NCI-H2029 treated with DMSO at 0.1 percent for 48 hours (cell line): ENCODE measurements at places on chromosomes 2 and 18.

DNA sequence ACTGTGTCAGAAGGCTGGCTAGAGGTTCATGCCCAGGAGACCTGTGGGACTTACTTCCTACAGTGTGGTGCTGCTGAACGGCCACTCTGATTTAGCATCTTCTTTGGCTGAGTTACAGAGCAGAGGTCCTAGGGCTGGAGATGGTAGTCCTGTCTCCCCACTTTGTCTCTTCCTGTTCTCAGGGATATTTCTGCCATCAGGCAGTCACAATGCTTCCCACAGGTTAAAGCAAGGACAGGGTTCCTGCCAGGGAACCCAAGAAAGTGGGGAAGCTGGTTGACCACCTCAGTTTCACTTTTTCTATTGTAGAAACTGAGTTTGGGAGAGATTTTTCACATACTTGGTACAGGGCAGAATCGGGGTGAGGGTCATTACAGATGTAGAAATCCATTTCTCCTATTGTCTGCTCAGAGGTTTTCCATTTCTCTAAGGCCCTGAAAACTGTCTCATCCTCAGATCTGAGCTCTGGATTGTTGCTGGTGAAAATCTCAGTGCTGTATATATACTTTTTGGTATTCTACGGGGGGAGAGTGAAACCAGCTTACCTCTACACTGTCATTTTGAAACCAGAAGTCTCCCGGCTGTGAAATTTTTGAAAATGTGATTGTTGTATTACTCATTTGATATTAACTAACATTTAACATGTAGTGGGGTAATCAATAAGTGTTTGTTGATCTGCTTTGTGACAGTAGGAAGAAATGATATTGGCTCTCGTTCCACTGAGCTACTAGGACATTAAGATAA is 37.0 kb upstream of the MEP1B start:
- no peak for DNase-seq

GRCh38 chr2:157236404-157236803 is 21.1 kb upstream of the GALNT5 start:
- no peak for DNase-seq

DNA sequence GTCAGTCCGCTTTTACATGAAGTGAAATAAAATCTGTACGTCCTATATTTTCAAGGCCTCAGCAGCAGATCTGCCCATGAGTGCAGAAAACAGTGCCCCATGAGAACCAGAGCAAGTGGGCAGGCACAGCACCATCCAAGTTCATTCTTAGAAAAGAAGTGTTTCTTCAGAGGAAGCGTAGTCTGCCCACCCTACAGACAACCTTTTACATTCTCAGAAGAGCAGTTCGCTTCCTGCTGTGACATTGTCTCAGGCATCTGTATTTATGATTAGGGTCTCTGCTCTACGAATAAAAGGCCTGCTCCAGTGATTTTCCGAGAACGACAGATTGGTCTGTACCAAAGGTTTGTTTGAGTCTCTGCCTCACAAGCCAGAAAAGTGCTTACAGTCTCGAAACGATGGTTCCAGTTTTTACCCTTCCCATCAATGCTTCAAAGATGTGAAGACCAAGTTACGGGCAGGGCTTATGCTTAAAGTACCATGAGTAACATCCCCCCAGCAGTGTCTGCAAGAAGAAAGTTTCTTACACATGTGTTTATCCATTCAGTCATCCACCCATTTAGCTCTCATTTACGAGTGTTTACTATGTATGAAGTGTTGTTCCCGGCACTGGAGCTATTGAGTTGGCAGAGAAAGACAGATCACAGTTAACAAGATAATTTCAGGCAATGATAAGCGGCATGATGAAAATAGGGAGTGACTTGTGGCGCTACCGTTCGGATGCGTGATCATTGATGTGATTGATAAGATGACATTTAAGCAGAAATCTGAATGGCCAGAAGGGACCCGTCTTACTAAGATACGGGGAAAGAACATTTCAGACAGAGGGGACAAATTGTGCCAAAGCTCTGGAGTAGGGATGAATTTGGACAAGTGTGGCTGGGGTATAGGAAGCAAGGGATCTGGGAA is 31.4 kb upstream of the CTLA4 start:
- no peak for DNase-seq

DNA sequence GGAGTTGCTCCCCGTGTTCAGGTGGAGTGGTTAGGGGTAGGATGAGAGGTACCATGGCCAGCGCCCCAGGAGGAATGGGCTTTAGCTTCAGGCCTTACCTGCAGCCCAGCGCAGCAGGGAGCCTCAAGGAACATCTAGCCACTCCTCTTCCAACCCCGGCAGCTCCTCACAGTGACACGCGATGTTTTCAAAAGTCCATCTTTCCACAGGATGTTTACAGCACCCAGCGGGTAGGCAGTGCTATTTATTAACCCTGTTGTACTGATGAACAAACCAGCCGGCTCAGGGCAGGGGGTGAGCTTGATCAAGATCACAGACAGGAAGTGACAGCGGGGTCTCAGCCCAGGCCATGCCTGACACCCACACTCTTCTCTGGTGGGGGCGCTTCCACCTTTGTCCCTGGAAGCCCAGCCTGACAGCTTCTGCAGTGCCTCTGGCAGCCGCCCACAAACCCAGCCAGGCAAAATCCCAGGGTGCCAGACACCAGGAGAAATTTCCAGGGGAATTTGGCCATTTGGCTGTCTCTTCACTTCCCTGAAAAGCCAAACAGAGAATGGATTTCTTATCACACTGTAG is 18.4 kb upstream of the PRLH start:
- DNase-seq: no peak

DNA sequence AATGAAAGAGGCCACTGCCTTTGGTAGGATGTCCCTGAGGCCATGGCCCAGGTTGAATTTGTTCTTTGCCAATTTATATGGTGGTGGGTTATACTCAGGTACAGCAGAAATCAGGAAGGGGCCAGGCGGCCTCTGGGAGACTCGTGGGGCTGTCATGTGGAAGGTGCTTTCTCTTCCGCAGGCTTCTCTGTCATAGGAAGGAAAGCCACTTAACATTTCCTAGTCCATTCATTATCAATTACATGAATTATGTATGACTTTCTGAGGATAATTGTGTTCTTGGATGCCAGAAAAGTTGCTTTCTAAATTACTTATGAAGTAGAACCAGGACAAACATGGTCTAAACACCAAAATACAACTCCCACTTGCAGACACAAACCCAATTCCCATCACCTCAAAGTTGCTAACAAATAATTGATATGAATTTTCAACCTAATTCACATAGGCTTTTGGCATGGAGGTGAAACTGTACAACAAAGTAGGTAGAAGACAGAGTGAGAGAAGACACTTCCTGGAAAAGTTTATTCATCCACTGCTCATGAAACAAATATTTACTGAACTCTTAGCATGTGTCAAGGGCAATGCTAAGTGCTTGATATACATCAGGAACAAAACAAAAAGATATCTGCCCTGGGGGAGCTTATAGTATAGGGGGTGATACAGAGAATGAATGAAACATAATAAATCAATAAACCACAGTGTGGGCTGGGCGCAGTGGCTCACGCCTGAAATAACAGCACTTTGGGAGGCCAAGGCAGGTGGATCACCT is 50.5 kb upstream of the CHMP1B start:
- no peak for DNase-seq

DNA sequence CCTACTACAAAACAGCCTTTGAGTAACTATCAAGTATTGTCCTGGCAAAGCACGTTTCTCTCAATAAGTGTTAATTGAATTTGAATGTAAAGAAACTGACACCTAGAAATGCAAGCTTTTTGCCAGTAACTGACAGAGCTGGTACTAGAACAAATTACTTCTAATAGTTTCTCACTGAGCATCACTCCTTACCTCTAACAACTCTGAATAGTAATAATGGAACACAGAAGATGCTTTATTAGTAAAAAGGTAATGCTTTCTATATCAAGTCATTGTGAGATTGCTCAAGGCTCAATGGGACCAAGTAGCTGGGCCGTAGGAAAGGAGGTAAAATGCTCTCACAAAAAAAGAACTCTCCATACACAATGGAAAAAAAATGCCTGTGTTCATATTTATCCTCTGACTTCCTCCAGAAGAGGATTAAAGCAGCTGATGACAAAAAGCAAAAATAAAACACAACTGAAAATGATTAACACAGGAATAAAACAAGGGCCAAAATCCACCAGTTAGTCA is 11.8 kb downstream of the RASGRP3 start:
- DNase-seq: no peak

- DNase-seq: no peak
These were observed 157.5 kb downstream of the TGIF1 start for GRCh38 chr18:3607309-3608098.

DNA sequence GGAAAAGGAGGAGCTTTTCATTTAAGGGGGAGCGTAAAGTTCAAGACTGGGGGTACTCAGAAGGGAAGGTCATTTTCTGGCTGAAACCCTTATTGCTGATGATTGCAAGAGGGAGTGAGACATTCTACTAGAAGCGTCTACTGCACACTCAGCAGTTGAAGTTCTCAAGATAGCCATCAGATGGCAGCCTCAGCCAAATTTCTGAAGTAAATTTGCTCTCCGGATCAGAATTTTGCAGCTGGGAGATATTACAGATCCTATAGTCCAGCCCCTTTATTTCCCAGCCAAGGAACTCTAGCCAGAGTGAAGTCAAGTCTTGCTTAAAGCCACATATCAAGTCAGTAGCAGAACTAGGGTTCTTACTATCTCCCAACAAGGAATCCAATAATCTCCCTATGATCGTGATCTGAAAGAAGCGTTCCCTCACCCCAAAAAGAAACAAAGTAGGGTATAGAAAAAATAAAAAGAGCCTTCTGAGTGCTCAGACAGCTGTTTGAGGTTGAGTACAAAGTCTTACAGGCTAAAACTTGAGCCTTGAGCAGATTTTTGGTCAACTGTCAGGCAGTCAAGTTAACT is 24.0 kb downstream of the RAX start:
- DNase-seq: peak; percentile 43

DNA sequence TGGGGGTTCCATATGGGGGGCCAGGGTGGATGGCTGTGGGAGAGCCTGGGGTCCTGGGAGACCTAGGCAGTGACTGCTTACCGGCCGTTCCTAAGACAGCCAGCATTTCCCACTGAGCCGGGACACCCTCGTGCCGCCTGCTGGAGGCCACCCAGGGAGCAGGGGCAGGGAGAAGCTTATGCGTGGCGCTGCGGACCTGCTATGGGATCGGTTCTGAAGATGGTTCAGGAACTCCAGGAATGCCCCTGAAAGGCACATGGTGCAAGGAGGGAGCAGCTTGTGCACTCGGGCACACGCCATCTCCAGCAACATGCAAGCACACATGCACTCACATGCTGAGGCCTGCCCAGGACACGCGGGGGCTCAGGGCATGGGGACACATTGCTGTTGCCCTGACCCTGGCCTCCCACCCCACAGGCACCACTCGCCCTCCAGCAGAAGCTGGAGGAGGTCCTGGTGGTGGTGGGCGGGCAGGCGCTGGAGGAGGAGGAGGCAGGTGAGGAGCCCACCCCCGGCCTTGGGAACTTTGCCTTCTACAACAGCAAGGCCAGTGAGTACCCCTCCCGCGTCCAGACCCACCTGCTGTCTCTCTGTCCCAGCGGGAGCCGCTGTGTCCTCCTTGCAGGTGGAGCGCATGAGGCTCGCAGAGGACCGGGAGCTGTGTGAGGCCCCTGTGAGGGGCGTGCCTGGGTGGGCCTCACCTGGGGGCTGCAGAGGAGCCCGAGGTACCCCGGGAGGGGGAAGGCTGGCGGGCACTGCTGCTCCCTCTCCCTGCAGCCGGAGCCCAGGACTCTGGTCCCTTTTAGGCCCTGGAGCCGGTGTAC is 4.1 kb downstream of the KLHL30 start:
- no peak for DNase-seq

DNA sequence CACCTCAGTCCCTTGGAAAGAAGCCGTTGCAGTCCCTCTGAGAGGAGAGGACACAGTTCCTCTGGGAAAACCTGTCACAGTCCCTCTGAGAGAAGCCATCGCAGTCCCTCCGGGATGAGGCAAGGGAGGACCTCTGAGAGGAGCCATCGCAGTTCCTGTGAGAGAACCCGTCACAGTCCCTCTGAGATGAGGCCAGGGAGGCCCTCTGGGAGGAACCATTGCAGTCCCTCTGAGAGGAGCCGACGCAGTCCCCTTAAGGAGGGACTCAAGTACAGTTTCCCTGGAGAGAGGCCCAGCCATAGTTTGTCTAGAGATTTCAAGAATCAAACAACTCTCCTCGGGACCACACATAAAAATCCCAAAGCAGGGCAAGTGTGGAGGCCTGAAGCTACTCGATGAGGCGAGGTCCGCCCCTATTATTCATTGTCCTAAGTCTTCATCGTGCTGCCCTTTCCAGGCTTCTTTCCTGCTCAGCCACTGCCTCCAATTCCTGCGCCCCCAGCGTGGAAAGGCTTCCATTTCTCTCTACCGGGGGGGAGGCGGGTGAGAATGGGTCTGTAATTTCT is 630 bp upstream of the ZNF512 start:
- no peak for DNase-seq

- DNase-seq: no peak
These were observed 124.4 kb upstream of the SETBP1 start for GRCh38 chr18:44556296-44556695.

DNA sequence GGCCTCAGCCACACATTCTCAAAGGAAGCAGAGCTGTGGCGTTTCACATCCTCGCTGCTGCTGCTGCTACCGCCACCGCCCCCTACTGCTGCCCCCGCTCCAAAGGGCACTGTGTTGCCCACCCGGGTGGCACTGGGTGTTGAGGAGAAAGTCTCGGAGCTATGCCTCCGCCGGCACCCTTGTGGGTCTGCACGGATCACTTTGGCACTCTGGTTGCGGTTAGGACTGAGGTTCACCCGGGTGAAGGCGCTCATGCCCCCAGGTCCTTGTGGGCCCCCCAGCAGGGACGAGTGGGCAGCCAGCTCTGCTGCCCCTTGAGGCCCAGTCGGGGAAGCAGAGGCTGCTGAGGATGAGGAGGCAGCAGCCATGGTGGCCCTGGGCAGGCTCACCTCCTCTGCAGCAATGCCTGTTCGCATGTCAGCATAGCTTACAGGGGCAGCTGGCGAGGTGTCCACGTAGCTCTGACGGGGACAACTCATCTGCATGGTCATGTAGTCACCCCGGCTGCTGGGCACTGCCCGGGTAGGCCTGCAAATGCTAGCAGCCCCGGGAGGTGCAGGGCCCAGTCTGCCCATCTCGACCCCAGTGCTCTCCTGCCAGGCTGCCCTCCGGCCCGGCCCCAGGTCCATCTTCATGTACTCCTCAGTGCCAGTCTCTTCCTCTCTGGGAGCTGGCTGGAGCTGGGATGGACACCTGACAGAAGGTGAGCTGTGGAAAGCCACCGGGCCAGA is 4.2 kb downstream of the IRS1 start:
- no peak for DNase-seq

- DNase-seq: no peak
These were observed 92.1 kb downstream of the PXDN start for GRCh38 chr2:1652034-1652790.

- DNase-seq: no peak
These were observed 11.2 kb downstream of the EFR3B start for GRCh38 chr2:25053041-25053440.

DNA sequence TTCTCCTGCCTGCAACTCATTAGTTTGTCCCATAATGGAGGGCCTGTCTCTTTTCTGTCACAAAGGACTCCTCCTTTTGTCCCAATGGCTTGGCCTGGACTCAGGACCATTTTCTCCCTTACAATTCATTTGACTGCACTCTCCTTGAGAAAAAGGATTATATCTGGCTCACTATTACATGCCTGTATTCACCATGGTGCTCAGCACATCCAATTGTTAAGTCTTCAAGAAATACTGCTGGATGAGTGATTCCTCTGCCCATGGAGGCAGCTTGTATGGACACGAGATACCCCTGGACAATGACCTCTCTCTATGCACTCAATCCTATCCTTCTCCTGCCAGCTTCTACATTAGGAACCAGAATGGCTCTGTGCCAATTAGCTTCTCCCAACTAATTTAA is 47.0 kb downstream of the CHST9 start:
- no peak for DNase-seq

GRCh38 chr2:201680743-201681142 is 17.7 kb downstream of the MPP4 start:
- no peak for DNase-seq

GRCh38 chr2:192126426-192126825 is 68.3 kb downstream of the TMEFF2 start:
- no peak for DNase-seq
